CD4-positive, alpha-beta T cell treated with Interleukin-6 for 4 hours (primary cell): ENCODE measurements at places on chromosomes 6 and 20.

DNA sequence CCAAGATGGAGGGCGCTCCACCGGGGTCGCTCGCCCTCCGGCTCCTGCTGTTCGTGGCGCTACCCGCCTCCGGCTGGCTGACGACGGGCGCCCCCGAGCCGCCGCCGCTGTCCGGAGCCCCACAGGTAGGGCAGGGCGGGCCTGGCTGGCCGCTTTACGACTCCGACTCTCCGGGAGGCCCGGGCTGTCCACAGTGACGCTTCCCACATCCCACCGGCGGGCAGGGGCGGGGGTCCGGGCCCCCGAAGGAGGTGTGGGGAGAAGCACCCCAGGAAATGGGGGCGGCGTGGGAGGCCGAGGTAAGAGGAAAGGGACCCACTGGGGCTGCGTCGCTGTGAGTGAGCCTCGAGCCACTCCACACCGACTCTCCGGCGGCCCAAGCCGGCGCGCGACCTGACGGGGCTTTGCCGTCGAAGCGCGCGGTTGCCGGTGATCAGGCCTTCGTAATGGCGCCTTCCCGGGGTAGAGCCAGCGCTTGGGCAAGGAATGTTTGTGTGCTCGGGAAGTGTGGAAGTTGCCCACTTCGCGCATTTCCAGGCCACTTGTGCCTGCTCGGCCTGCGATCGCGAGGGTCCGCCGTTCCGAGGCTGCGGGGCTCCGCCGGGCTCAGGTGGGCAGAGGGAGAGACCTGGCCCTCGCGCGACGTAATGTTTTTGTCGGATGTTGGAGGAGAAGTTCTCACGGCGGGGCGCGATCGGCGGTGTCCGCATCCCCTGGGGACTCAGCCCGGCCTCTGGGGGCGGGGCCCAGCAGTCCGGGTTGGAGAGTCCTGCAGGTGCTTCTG is 427 bp downstream of the GINM1 start:
- DNase-seq: peak; percentile 58

DNA sequence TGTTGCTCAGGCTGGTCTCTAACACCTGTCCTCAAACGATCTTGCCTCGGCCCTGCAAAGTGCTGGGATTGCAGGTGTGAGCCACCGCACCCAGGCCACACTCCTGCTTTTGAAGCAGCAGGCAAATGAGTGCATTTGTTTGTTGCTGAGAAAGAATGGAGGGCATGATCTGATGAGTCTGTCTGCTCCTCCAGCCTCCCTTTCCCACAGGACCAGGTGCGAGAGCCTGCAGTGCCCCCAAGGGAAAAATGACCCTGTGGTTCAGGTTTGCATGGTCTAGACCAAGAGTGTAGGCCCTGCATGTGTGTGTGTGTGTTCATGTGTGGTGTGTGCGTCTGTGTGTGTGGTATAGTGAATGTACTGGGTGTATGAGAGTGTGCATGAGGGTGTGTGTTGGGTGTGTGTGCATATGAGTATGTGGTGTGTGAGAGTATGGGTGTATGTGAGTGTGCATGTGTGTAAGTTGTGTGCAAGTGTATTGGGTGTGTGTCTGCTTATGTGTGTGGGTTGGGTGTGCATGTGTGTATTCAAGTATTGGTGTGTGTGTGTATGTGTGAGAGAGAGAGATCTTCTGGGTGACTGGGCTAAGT is 22.8 kb upstream of the FOXC1 start:
- DNase-seq: no peak

DNA sequence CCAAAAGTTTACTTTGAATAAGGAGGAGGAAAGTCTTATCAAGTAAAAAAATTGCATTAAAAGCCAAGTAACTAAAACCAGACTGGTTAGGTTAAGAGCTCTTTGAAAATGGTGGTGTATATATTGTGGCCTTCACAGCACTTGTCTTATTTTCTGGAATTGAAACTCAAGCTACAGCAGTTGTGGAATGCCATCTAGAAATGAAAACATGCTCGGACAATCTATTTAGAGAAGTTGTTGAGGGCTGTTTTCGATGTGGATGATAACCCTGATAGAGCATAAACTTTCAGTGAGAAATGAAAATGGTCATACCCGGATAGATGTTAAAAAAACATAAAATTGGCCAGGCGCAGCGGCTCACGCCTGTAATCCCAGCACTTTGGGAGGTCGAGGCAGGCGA is 47.0 kb downstream of the ARID1B start:
- no peak for DNase-seq

DNA sequence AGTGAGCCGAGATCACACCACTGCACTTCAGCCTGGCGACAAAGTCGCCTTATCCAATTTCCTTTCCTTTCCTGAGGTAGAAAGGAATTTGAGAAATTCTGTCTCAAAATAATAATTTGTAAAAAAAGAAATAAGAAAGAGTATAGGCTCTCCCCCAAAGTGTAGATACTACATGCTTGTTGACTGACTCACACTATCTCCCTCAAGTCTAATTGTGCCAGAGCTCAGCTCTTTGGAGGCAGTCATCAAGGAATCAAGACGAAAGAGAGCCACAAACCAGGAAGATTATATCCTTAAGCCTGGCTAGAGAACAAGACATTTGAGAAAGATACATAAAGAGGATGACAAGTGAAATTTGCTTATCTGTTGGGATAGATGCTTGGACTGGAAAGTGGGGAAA is 3.7 kb upstream of the FKBPL start:
- no peak for DNase-seq

GRCh38 chr20:44406572-44407137 is 51.2 kb downstream of the HNF4A start:
- DNase-seq: no peak

DNA sequence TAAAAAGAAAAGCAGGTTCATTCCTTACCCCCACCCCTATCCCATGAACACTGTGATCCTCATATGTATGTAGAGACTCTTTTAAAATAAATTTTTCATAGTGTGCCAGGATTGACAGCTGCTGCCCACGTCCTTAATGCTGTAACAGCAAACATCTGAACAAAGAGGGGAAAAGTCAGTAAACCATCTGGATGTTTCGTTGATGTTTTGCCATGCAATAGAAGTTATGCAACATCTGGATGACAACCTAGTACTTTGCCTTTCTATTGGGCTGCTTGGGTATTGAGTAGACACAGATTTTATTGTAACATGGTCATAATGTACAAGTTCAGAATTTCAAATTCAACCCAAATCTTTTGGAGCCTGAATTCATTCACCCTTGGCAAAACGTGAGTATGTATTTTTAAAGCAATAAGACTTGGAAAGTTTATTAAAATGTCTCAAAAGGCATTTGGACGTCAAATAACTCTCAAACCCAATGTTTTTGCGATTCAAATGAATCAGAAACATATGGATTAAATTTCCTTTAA is 500.3 kb downstream of the DHX35 start:
- DNase-seq: no peak

DNA sequence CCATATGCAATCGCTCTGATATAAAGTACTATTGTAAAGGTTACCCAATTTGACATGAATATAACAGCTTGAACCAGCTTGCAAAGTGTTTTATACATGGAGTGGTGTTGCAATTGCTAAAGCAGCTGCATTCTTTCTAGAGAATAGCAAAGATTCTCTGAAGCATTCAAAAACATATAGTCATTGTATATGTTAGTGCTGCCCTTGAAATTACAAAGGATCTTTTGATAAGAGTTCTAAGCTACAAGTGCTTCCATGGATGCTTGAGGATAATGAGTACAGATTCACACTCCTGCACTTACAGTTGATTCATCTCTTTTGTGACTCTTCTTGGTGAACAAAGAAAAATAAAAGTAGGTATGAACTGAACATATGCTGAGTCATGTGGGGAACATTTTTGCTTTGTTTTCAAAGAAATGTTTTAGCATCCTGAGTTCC is 175.7 kb downstream of the ALDH8A1 start:
- DNase-seq: no peak
